ENCODE measurements at places on chromosomes 6 and 20.

GRCh38 chr6:6784514-6785162, 196.1 kb downstream of the LY86 start:
- no peak for DNase-seq

- no peak for DNase-seq
Measured at GRCh38 chr20:38985603-38986170, 23.5 kb downstream of the DHX35 start.

GRCh38 chr6:150409576-150410066, 40.8 kb downstream of the IYD start:
- DNase-seq = no peak

DNA sequence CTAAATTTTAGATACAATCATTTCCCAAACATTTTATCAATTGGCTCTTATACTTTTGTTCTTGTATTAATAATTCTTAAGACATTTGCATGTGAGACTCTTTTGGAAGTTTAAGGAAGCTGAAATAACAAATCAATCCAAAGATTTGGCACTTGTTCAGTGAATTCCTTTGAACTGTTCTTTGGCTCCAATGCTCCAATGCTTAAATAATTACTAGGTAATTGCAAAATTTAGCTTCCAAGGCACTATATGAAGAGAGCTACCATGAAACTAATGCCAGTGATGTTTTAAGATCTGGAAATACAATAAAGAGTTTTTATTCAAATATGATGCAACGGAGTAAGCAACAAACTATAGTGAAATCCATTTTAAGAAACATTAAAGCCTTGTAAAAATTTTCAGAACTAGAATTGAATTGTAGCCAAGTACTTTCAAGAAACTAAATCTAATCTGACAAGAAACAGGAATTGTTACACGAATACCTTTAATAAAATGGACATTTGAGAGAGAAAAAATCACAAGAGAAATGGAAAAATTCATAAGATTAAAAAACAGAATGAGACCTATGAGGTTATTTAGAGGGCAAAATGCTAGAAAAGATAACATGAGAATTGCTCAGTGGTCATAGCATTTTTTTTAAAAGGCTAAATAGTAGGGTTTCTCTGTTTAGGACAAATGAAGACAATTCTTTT, 43.6 kb upstream of the SMLR1 start:
- no peak for DNase-seq
